ENCODE measurements at places on chromosomes 4 and X. TPM values are rescaled to one million over a fixed set of nuclear protein-coding genes. Genes with fewer than 3 reads are reported as not detected.

- DNase-seq, result no peak
- H3K4me3 ChIP-seq, result no peak overlapping the region
- H3K27me3 ChIP-seq, result no peaks in the 10 kb centered on the region
- no peak overlapping the region for H3K27ac ChIP-seq
- no peaks in the 10 kb centered on the region for H3K4me1 ChIP-seq
- peaks cover 74% of the 10 kb centered on the region for H3K36me3 ChIP-seq
Observed at GRCh38 chr4:47550899-47551548, 65.9 kb downstream of the ATP10D start.

DNA sequence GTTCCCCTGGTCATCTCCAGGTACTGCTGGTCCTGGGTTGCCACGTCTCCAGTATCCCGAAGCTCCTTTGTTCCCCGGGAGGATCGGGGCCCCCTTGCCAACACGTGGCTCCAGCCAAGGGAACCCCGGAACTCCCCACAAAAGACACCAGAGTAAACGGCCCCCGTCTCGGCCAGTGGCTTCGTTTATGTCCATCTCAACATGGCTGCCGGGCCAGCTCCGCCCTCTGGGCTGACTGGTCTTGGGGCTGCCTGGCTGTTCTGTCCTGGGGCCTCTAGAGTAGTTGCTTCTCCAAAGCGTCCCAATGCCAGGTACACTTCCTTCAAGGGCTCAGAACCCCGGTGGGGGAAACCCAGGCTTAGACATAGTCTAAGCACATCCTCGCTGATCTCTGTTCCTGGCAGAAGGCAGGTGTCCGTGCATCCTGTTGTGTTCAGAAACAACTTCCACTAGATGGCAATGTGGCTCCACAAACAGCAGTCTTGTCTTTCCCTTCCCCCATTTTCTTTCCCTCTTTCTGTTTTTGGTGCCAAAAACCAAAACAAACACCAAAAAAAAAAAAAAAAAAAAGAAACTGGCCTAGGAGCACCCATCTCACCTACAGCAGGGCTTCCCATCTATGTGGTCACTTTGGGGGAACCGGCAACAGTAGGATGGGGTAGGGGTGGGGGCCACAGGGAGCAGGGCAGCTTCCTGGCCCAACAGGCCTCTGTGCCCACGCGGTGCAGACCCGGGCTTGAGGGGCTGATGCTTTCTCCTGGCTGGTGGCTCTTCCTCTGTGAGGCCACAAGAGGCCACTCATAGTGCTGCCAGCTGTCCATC lies 35.3 kb downstream of the NBDY start:
- peak; percentile 21 for DNase-seq
- no peaks in the 10 kb centered on the region for H3K4me1 ChIP-seq
- H3K36me3 ChIP-seq, result no peaks in the 10 kb centered on the region
- H3K4me3 ChIP-seq, result peak overlapping the region; percentile 62
- H3K27ac ChIP-seq, result peak overlapping the region; percentile 51
- no peaks in the 10 kb centered on the region for H3K27me3 ChIP-seq

DNA sequence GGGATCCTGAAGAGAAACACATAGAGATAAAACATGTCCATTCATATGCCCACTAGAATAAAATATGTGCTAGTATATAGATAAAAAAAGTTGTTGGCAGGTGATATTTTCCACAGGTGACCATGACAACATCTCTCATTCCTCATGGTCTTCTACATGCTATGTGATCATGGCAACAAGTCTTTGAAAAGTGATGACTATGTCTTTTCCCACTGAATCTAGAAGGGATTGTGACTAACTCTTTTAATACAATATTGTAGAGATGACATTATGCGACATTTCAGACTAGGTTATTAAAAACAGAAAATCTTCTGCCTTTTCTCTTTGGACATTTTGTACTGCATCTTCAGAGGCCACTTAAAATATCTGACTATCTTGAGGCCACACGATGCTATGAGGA lies 126.0 kb upstream of the GABRA2 start:
- no peak overlapping the region for H3K27ac ChIP-seq
- DNase-seq, result no peak
- no peak overlapping the region for H3K4me3 ChIP-seq
- H3K36me3 ChIP-seq, result no peaks in the 10 kb centered on the region
- H3K27me3 ChIP-seq, result no peaks in the 10 kb centered on the region
- H3K4me1 ChIP-seq, result no peaks in the 10 kb centered on the region

GRCh38 chrX:5388087-5388486 lies 840.6 kb downstream of the NLGN4X start:
- no peaks in the 10 kb centered on the region for H3K36me3 ChIP-seq
- DNase-seq, result no peak
- no peak overlapping the region for H3K4me3 ChIP-seq
- no peaks in the 10 kb centered on the region for H3K4me1 ChIP-seq

The GPR82 gene
- polyA plus RNA-seq, result 0.06 TPM

GRCh38 chr4:118987959-118988634 lies 99.4 kb downstream of the SYNPO2 start:
- H3K27ac ChIP-seq, result peak overlapping the region; percentile 79
- no peaks in the 10 kb centered on the region for H3K27me3 ChIP-seq
- DNase-seq, result no peak
- peaks cover 14% of the 10 kb centered on the region for H3K4me1 ChIP-seq

- H3K36me3 ChIP-seq, result no peaks in the 10 kb centered on the region
- H3K27me3 ChIP-seq, result no peaks in the 10 kb centered on the region
- H3K4me1 ChIP-seq, result peaks cover 4% of the 10 kb centered on the region
- H3K4me3 ChIP-seq, result no peak overlapping the region
Observed at GRCh38 chr4:127000846-127001245, 631.9 kb upstream of the INTU start.

DNA sequence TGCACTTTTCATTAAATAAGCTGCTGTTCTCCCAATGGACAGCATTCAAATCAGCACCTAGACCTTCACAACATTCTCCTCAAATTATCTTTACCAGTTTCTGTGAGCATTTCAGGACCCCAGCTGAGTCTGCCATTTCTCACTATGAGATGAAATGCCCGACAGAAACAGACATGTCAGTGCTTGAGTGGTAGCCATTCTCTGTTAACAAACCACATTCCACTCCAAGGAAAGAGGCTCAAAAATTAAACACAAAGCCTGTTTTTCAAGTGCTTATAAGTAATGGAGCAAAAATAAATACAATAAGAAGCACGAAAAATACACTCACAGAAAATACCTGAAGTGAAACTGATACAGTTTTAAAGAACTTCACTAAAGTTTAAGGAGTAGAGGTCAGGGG lies 320.2 kb upstream of the PRPS2 start:
- DNase-seq, result no peak
- H3K36me3 ChIP-seq, result no peaks in the 10 kb centered on the region
- H3K4me1 ChIP-seq, result no peaks in the 10 kb centered on the region
- no peak overlapping the region for H3K4me3 ChIP-seq
- no peaks in the 10 kb centered on the region for H3K27me3 ChIP-seq
- no peak overlapping the region for H3K27ac ChIP-seq

DNA sequence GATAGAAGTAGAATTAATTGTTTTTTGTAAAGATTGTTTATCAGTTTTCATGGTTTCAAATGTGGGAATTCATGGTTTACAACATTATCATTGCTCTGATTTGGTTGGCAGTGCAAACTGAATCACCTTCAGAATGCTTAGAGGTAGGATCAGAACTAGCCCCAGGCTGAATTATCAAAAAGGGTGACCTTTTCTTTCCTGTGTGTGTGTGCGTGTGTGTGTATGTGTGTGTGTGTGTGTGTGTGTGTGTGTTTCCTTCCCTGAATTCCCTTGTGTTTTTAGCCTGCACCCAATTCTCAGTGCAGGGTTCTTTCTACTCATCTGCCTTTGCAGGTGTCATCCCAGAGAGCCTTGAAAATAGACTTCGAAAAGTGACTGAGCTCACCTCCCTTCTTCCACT lies 125.0 kb downstream of the BMPR1B start:
- no peaks in the 10 kb centered on the region for H3K27me3 ChIP-seq
- H3K27ac ChIP-seq, result no peak overlapping the region
- H3K4me3 ChIP-seq, result no peak overlapping the region
- H3K4me1 ChIP-seq, result no peaks in the 10 kb centered on the region
- no peak for DNase-seq
- no peaks in the 10 kb centered on the region for H3K36me3 ChIP-seq

- H3K4me1 ChIP-seq, result no peaks in the 10 kb centered on the region
- no peaks in the 10 kb centered on the region for H3K36me3 ChIP-seq
- no peak overlapping the region for H3K27ac ChIP-seq
Observed at GRCh38 chr4:68369142-68369805, 19.4 kb upstream of the YTHDC1 start.

DNA sequence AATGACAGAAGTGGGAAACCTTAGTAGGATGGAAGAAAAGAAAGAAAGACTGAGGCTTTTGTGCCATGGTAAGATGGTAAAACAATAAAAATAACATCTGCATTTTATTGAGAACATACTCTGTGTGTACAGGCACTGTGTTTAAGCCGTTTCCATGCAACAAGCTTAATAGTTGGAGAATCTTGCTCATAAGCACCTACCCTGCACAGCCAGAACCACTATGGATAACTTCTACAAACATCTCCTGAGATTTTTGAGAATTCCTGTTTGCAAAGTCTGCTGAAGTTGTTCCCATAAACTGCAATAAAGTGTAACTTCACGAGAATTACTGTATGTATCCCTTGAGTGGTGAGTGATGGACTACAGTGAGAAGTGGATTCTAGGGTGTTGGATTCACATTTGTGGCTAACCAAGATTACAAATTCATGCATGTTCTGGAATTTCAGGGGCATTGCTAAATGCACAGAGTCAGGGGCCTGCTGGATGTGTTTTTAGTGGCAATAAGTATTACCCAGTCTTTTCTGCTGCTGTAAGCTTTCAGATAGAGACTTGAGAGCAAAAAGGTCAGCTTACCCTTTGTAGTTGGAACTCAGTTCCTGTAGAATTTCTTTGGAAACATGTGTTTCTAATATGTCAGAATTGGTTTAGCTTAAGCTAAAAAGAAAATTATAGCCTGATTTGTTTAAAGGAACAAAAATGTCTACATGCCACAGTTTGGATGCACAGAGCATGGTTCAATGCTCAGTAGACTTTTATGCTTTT lies 132.5 kb downstream of the AFF1 start:
- H3K27ac ChIP-seq, result no peak overlapping the region
- DNase-seq, result no peak
- no peaks in the 10 kb centered on the region for H3K27me3 ChIP-seq
- H3K36me3 ChIP-seq, result no peaks in the 10 kb centered on the region
- H3K4me3 ChIP-seq, result no peak overlapping the region

GRCh38 chrX:132180929-132181328 lies 38.3 kb downstream of the RAP2C start:
- H3K27me3 ChIP-seq, result peaks cover 29% of the 10 kb centered on the region
- DNase-seq, result no peak
- H3K27ac ChIP-seq, result no peak overlapping the region
- H3K36me3 ChIP-seq, result no peaks in the 10 kb centered on the region
- H3K4me1 ChIP-seq, result no peaks in the 10 kb centered on the region

All from heart right ventricle (tissue), 16 donors.